ENCODE measurements at places on chromosomes 4 and X.

DNA sequence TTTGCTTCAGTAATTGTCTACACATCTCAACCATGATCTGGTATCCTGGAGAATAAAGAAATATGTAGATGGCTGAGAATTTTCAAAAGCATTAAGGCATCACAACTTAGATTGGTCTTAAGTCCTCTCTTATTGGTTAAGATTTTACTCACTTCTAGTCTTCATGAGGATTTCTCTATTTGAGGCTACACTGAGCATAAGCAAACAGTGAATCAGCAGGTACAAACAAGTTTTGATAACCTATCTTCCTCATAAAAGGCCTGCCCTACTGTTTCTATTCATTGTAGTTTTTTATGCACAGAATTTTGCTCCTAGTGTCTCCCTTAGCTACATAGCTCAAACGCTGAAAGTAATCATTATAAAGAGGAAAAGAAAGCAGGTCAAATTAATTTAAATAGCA, 460.7 kb upstream of the RPS6KA3 start:
- no peak for DNase-seq

DNA sequence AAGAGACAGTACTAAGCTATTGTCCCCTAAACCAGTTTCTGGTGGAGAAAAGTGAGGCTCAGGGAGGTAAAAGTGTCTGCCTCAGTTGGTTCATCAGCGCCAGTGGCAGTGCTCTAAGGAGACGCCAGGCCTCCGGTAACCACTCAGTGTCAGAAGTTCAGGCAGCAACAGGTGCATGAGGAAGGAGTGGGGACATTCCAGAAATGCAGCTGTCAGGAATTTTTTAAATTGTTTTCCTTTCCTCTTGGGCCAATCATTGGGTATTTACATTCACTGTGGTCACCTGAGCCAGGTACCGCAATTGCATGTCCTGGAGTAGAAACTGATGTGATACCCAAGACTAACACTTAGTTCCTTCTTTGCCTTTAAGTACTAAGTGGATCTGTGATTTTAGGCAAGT, 40.2 kb upstream of the HS3ST1 start:
- DNase-seq: no peak

DNA sequence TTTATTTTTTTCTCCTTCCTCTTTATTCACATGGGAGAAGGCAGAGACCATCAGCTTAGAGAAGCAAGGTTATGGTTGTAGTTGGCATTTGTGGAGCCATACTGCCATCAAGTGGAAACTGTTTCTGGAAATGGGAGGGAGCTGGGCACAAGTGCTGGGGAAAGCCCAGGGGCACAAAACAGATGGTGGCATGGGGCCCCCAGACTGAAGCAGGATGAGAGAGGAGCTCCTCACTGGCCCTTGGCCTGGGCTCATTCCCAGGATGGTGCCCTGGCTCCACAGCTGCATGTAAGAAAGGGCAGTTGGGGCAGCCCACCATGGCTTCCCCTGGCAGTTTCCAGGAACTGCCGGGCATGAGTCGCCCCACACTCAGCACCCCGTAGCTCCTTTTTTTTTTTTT, 59.2 kb downstream of the NBDY start:
- DNase-seq: no peak

GRCh38 chrX:20479896-20480295, 213.2 kb upstream of the RPS6KA3 start:
- DNase-seq: no peak

DNA sequence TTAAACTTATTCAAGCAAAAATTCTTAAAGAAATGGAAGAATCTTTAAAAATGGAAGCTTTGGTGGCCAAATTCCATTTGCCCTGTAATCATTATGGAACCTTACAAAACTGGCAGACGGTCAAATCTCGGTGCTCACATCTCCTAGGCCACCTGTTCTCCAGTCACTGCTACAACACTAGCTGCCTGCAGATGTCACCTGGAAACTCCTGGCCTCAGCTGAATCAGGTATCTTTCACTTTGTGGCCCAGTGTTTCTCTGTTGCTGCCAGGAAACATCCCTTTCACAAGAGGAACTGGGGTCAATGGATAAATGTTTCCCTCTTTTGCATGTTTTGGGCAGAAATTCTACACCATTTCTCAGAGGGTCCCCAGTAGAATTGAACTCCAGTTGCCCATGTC, 4.2 kb upstream of the CXCL3 start:
- DNase-seq: no peak

All from activated T-helper 1 cell treated with anti-CD3 and anti-CD28 coated beads, Interleukin-2, amount 50 U/mL, for 16 hours (primary cell).